Ecto neural progenitor cell (in vitro differentiated cells): ENCODE measurements at places on chromosomes 6 and 20.

GRCh38 chr6:72826744-72827438 lies 205.0 kb downstream of the KCNQ5 start:
- no peak for DNase-seq

DNA sequence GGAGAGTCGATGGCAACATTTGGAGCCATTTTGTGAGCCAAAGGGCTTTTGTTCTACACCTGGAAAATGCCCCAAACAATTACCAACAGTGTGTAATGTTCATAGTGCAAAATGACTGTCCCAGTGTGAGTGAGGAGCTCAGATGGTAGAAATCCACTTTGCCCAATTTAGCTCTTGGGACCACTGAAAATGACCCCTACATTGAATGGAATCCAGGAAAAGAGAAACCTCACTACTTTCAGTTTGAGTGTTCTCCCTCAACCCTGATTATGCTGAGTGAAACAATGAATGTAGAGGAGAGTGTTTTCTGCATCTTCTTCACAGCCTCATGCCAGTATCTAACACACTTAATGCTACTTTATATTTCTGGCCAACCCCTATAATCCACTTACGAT lies 84.9 kb upstream of the NRN1 start:
- DNase-seq, result no peak

- no peak for DNase-seq
Measured at GRCh38 chr6:44456070-44456965, 68.8 kb downstream of the CDC5L start.

DNA sequence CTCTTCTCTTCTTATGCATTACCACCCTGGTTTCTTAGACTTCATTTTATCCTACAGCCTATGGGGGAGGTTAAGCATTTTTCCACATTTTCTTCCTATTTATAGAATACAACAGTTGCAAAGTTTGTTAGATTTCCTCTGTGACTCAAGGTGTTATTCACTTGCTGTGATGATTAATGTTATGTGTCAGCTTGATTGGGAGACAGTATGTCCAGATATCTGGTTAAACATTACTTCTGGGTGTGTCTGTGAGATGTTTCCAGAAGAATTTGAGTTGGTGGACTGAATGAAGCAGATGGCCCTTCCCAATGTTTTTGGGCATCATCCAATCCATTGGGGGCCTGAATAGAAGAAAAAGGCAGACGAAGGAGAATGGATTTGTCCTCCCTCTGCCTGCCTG lies 131.3 kb downstream of the C6orf118 start:
- no peak for DNase-seq
